ENCODE measurements at places on chromosomes 7 and 10.

DNA sequence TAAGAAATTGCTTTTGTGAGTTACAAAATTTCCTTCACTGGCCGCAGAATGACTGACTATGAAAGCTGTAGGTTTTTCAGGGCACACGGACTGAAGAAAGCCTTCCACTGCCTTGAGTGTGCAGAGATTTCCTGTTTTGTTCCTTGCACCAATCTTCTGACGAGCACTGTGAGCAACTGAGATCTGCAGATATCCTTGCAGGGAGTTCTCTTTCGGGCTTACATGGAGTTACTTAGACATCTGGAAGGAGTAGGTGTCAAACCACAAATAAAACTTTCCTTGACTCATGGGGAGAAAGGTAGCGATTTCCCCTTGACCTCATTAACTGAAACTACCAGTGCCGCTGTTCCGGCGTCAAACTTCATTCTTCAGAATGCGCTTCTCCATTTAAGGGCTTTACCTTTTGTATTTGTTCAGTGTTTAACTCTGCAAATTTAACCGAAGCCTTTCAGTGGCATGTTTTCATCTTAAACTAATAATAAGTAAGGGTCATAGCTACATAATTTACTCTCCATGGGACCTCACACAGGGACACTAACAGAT lies 1175.3 kb downstream of the GATA3 start:
- no peak for DNase-seq

DNA sequence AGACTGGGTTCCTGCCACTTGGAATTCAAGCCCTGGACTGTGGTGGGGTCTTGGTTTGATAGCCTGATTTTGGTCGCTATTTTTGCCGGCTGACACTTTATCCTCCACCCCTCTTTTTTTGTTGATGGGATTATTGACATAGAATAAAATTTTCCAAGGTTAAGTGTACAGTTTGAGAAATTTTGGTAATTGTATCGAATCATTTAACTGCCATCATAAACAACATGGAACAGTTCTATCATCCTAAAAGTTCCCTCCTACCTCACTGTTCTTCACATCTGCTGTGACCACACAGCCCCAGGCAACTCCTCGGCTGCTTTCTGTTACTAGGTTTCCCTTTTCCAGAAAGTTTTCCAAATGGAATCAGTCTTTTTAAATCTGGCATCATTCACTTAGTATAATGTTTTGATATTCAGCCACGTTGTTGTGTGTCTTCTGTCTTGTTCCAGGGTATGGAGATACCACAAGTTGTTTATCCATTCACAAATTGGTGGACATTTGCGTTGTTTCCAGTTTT lies 50.6 kb upstream of the STEAP1B start:
- DNase-seq, result no peak

DNA sequence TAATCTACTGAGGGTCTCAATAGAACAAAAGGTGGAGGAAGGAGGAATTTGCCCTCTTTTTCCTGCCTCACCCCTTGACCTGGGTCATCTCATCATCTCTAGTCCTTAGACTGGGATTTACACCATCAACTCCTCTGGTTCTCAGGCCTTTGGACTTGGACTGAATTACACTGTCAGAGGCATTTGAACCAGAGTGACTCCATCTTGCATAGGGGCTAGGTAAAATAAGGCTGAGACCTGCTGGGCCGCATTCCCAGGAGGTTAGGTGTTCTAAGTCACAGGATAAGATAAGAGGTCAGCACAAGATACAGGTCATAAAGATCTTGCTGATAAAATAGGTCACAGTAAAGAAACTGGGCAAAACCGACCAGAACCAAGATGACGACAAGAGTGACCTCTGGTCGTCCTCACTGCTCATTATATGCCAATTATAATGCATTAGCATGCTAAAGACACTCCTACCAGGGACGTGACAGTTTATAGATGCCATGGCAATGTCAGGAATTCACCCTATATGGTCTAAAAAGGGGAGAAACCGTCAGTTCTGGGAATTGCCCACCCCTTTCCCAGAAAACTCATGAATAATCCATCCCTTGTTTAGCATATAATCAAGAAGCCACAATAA lies 84.0 kb downstream of the C1GALT1 start:
- DNase-seq, result no peak

DNA sequence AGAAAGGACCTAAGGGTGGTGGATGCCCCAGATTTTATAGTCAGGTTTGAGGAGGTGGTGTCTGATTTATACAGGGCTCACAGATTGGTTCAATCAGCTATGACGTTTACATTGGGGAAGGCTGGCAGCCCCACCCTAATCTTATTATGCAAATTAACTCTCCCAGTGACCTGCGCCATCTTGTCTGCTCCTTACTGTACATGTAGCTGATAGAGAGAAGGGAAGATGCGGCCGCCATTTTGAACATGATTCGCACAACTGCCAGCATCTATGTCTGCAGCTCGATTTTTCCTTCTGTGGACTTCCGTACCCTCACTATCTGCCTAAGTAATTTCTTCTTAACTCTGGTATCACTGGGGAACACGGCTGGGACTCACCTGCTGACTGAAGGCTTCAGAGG lies 619.0 kb upstream of the DPP6 start:
- no peak for DNase-seq

GRCh38 chr7:745431-746154 lies 18.5 kb upstream of the PRKAR1B start:
- no peak for DNase-seq

- no peak for DNase-seq
Measured at GRCh38 chr7:147818317-147818716, 772.2 kb upstream of the C7orf33 start.

DNA sequence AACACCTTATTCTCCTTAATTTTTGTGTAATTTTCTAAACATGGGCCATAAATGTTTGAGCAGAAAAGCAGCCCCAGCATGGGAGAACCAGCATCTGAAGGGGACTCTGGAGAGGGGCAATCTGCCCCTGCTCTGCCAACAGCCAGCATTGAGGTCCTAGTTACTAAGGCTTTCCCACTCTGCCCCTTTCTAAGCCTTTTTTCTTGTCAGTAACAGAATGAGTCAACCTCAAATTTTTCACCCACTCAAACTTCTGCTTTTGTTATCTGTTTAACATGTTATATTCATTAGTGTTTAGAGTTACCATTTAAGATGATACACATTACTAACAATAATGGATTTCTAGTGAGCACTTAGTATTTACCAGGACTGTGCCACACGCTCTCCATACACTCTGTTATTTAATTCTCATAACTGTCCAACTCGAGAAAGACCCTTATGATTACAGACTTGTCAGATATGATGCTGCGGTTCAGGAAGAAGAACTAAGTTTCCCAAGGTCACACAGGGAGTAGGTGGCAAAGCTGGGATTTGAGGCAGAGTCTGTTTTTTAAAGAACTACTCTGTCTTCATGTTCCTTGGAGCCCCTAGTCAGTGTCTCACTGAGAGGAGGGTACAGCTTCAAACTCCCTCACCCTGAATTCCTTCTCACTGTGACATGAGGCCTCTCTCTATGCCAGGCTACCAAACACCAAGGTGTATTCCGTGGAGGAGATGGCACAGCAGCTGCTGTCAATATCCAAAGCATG lies 19.9 kb upstream of the GPAM start:
- no peak for DNase-seq

DNA sequence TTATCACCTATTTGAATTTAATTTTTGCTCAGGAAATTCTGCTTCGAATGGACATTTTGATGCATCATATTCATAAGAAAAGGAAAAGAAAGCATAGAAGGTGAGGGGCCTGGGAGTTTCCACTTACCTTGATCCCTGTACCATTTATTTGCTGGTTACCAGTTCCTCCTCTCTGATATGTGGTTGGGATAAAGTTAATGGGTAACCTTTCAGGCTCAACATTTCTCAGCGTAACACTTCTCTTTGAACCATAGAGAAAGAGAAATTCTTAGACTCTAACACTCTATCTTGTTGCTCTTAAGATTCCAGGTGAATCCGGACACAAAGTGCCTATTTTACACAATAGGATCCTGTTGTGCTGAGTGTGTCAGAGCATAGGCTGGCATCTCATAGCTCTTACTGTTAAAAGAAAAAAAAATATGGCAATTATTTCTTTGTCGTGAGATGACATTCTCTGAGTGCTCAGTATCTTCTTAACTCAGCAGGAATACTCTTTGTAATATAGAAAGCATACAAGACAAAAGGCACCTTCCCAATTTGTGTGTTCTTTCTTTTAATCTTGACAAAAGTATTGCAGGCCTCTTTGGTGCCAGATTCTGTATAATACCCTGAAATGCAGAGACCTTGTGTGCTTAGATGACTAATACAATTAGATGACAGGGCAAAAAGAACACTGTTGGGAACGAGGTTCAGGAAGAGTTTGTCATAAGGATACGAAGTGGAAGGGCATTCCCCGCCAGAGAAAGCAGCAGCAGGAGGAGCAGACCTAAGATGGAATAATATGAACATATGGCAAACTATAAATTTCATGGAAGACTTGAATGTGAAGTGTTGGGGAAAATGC lies 689.6 kb downstream of the NRG3 start:
- DNase-seq, result no peak

- DNase-seq, result no peak
Measured at GRCh38 chr10:63711361-63711760, 190.2 kb downstream of the REEP3 start.

DNA sequence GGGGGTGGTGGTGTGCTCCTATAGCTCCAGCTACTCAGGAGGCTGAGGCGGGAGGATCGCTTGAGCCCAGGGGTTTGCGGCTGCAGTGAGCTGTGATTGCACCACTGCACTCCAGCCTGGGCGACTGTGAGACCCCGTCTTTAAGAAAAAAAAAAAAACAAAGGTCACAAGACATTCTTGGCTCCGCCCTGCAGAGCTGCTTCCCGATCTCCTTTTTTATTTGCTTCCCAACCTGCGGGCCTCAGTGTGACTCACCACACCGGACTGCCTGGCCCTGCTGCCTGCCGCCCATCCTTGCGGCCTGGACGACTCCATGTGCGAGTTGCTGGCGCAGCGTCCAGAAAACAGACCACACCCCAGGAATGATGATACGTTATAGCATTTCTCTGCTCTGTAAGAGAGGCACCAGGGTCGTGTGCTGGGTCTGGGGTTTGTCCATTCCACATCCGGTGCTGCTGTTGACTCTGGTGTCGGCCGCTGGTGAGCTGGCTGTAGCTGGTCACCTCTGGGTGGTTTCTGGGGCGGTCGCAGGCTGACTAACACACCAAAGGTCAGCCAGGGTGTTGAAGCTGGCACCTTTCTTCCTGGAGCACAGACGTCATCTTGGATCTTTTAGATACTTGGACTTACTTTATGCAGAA lies 123.6 kb downstream of the TCF7L2 start:
- no peak for DNase-seq

GRCh38 chr7:1394371-1394770 lies 64.9 kb downstream of the MICALL2 start:
- no peak for DNase-seq

DNA sequence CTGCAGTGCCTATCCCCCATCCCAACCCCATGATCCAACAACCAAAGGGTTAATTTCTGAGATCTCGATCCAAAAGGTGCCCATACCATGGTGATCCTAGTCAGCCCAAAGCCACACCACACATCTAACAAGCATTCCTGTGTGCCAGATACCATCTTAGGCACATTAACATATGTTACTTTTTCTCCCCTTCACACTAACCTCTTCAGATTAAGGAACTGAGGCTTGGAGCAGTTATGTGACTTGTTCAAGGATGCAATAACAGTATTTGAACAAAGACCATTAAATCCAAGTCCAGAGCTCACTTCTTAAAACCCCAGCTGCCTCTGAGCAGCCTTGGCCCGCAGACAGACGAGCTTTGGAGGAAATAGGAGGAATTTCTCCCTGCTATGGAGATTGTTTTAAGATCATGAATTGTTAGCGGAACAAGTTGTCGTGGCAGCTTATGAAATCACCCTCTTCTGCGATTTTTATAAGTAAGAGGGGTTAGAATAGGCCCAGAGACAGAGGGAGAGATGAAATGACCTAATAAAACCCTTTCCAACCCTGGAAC lies 327.2 kb downstream of the KCNMA1 start:
- DNase-seq, result no peak

DNA sequence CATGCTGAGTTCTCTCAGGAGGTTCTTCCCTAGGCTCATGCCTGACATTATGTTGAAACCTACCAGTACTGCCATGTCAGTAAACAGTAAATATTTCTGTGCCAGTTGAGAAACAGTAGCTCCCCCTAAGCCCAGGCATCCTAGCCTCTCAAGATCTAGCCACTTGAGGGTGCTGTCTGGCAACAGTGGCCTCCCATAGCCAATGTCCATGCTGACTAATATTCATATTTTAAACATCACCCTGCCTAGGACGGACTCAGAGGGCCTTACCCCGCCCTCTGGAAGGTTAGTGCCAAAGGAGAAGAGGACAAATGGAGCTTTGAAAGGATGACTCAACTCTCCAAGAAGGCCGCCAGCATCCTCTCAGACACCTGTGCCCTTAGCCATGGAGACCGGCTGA lies 7.7 kb downstream of the ACSM6 start:
- no peak for DNase-seq

GRCh38 chr7:155684543-155684942 lies 40.1 kb downstream of the RBM33 start:
- no peak for DNase-seq

DNA sequence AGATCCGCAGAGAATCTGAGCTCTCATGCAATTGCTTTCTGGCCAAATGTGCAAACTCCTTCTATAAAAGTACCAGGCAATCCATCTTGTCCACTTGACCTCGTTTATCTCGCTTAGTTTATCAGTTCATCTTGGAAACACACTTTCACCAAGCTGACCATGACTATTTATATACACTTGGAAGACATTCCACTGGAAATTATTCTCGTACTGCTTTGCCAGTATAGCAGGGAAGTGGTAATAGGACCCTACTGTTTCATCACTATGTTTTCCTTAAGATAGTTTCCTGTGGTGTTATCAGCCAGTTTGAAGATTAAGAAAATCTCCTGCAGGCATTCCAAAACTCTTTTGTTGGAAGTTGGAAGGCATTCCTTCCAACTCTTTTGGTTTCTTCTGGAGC lies 115.3 kb upstream of the FAM171A1 start:
- no peak for DNase-seq

- DNase-seq, result no peak
Measured at GRCh38 chr10:79136236-79137005, 67.7 kb downstream of the ZMIZ1 start.

- DNase-seq, result no peak
Measured at GRCh38 chr7:132752431-132752830, 176.2 kb upstream of the PLXNA4 start.

DNA sequence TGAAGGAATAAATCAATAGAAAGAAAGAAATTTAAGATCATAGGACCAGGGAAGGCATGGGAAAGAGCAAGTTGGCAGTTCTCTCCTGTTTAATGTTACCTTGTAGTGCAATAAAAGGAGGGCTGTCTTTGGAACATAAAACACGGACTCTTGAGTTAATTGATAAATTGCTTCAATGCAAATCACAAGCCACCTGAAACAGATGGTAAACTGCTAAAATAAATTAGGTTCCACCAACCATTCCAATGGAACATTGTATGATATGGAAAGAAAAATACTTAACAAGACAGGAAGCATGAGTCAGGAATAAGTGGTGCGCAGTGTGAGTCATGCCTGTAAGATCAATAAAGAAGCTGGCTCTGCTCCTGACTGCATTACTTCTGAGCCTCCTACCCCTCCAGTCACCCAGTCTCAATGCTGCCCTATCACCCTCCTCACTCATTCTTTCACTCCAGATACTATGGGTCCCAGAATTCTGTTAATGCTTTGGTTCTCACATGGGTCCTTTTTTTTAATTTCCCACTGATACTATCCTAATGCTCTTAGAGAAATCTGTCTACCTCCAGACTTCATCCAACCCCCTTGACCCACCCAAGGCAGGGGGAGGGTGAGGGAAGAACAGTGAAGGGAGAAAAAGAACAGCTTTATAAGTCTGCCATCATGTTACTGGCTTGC lies 78.9 kb downstream of the LRRC17 start:
- no peak for DNase-seq

- no peak for DNase-seq
Measured at GRCh38 chr10:114310346-114310745, 71.3 kb downstream of the VWA2 start.

GRCh38 chr10:45417746-45418145 lies 43.7 kb downstream of the ALOX5 start:
- no peak for DNase-seq
